ENCODE measurements at places on chromosomes 13 and 19.

GRCh38 chr19:4730740-4731171 lies 7.1 kb upstream of the DPP9 start:
- DNase-seq: peak; percentile 36

DNA sequence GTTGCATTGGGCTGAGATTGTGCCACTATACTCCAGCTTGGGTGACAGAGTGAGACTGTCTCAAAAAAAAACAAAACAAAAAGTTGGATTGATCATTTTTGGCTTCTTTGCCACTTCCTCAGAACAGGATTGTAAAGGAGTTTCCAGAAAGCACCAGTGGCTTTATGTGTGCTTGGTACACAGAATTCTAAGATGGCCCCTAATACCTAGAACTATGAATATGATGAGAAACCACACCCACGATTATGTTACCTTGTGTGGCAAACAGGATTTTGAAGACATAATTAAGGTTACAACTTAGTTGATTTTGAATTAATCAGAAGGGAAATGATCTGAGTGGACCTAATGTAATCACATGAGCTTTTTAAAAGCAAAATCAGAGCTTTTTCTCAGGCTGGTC lies 26.5 kb downstream of the CEACAM1 start:
- no peak for DNase-seq

DNA sequence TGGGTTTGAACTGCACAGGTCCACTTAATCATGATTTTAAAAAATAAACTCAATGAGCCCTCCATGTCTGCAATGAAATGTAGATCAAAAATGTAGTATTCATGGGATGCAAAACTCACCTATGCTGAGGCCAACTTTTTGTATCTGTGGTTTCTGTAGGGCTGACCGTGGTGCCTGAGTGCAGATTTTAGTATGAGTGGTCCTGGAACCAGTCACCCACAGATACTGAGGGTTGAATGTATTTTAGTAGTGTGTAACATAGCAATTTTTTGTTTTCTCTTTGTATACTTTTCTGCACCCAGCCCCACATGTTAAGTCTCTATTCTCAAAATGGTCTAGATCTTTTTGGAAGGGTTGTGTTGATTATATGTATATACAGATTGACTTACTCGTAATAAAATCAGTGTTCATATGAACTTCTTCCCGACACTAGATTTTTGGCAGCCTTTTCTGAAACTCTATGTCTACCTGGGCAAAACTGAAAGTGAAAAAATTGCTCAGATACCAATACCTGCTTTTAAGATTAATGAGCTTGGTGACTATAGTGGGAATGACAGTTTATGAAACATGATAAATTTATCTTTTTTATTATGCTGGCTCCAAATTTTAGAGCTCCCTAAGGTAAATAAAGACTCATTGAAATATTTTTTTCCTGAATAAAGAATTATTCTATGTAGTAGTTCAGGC lies 51.6 kb downstream of the DNAJC15 start:
- no peak for DNase-seq

- peak; percentile 66 for DNase-seq
These were observed at the start of gene GJA3 for GRCh38 chr13:20160306-20161274. Gene GJA3, minus strand, starts transcription at chr13:20161052. Its CDS starts 17,764 bp downstream, at chr13:20143288.

DNA sequence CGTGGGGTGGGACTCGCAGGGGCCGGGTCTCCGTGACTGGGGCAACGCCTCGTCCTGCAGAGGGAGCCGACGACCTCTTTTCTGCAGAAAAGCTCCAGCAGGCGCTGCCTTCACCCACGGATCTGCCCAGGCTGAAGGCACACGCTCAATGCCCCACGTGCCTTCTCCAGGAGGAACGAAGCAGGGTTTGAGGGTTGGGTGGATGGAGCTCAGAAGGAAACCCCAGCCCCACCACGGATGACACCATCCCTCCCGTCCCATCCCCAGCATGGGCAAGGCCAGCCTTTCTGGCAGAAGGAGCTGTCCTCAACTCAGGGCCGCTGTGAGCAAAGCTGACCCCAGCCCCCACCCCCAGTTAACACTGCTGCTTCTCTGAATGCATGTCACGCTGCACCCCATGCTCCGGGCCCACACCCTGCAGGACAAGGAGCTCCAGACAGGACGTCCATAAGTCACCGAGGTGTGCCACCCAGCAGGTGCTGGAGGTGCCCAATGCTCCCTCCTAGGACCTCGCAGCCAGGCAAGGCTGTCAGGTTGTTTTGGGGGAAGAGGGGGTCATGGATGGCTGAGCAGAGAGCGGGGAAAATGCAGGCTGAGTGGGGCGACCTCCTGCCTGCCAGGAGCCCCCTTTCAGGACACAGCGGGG lies 7.4 kb downstream of the C19orf25 start:
- DNase-seq: no peak

DNA sequence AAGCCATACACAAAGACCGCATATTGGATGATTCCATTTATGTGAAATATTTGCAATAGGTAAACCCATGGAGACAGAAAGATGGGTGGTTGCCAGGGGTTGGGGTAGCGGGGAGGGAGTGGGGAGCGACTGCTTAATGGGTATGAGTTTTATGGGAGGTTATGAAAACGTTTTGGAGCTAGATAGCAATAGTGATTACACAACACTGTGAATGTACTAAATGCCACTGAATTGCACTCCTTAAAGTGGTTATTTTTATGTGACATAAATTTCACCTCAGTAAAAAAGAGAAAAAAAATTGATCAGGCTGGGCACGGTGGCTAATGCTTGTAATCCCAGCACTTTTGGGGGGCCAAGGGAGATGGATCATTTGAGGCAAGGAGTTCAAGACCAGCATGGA lies 36.6 kb downstream of the GRIK5 start:
- DNase-seq: no peak

- DNase-seq: no peak
These were observed 215.5 kb downstream of the NHLRC3 start for GRCh38 chr13:39253774-39254173.

DNA sequence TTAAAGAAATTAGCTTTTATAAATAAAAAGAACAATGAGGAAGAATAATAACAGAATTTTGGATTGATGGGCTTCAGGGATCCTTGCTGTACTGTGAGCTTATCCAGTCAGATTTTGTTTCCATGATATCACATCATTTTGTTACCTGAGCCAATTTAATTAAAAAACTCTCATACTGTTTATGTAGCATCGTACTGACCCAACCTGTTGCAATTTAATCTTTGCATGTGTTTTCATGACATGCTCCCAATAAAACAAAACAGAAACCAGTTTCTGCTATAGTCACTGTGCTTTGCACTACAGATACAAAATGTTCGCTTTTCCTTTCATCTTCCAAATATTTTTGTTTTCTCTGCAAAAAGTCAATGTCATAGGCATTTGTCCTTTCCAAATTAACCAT lies 109.7 kb upstream of the RNF113B start:
- DNase-seq: no peak

DNA sequence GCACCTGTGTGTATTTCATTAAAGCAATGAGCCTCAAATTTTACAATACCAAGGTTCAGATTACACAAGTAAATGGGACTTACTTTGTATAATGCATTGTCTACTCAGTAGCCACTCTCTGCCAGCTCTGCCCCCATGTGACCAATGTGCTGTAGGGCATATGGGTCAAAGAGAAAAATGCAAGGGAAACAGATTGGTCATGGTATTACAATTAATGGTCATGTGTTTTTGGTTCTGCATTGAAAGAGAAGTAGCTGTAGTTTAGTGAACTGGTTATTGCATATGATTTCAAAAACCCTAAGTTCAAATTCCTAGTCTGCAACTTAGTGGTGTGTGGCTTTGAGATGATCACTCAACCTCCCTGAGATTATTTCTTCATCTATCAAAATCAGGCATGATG lies 545.4 kb downstream of the SUCLA2 start:
- DNase-seq: peak; percentile 6

- DNase-seq: no peak
These were observed 41.8 kb upstream of the CD177 start for GRCh38 chr19:43311706-43312105.

GRCh38 chr19:49117677-49118564 lies 1.0 kb downstream of the C19orf73 start:
- DNase-seq: no peak

DNA sequence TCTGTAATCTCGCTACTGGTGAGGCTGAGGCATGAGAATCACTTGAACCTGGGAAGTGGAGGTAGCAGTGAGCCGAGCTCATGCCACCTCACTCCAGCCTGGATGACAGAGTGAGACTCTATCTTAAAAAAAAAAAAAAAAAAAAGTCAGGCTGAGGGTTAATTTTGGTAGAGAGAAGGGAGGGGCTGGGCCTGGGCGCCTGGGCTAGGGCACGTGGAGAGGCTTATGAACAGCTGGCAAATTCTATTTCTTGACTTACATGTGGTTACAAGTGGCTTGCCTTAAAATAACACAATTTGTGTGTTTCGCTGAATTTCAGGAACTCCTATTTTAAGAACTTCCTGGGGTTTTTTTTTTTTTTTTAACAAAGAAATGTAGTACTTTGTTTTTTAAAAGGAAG lies 47.6 kb upstream of the MAP3K10 start:
- peak; percentile 6 for DNase-seq

DNA sequence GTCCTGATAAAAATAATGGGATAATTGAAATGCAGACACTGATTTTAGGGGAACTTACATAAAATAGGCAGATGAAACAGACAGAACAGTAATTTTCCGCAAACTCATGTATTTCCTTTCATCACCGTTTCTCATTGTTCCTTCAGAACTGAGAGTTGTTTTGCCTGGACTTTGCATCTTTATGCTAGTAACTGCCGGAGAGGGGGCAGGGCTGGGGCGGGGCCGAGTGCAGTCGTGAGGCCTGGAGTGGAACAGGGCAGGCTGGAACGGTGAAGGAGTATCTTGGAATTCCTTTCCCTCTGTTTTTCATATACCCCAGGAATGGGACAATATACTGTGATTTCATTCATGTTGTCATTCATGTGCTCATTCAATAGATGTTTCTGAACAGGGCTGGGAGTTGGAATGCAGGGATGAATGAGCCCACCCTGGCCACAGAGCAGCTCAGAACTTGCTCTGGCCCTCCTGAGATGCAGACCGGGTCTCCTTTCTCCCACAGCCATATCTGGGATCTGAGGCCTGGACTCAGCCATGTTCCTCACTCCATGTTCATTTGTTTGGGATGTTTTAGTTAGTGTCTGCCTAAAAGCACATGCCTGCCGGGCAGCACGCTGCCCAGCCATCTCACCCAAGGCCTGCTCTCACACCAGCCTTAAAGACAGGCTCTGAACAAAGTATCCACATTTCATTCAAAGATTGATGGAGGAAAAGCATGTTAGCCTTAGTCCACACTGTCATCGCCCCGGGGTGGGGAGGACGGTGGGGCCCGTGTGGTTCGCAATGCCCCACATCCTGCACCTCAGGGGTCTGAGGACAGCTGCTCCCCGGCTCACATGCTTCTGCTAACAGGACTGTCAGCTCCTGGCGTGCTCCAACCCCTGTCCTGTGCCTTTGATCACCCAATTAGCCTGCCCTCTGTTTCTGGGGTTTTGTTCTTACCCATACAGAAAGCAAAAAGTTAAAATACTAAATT lies 92.9 kb downstream of the SOX1 start:
- no peak for DNase-seq

- DNase-seq: no peak
These were observed 61.9 kb downstream of the WASF3 start for GRCh38 chr13:26619358-26619757.

DNA sequence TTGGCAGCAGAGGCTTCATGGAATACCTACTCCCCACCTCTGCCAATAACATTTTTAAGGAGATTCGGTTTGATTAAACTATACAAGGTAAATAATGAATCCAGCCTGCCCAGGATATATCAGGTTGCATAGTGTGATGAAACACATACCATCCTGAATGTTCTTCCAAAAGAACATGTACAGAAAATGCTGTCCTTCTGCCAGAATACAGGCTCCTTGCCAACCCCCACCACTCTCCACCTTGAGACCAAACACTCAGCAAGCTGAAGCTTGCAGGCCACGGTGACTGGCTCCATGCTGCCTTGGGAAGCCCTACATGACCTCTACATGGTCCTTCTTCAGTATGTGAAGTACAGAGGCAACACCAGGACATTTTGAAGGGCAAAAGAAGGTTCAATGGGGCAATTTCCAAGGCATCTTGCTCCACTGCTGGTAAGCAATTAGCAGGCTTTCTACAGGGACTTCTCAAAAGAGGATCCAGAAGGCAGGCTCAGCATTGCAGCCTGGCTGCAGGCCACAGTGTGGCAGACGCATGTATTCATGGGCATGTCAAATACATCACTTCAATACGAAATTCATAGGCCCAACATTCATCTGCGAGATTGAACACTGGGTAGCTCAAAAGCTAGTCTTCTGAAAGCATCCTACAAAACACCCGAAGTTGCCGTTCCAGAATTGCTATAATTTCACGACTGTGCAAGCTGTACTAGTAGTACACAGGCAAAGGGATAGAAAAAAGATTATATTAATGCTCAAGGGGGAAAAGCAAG lies 62.4 kb upstream of the SERP2 start:
- DNase-seq: no peak

DNA sequence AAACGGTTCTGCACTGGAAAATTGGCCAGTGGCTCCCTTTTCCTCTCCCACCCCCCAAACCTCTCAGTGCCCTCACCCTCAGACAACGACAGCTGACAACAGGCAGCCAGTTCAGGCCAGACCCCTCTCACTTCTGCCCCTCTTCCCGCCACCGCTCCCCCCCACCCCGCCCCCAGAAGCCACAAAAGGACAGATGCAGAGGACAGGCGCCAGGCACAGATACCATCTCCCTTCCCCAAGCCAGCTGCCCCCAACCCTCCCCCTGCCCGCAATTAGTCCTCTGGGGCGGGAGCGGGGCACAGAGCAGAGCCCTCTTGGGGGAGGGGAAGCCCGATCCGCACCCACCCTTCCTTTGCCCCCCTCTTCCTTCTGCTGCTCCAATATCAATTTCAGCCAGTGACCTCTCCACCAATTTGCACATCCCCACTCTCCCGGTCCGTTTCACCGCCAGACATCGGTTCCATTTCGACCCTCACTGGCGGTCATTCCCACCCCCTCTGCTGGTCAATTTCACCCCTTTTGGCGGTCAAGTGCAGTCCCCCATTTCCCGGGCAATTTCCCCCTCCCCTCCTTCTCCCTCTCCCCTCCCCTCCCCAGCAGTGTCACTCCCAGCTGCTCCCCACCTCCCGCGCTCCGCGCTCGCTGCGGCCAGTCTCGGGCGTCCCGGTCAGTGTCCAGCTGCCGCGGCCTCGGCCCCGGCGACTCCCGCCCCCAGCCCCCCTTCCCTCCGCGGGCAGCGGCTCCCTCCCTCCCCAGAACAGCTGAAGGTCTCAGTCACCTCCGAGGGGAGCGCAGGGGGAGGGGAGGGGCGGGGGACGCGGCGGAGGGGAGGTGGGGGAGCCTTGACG lies at the start of gene SHD:
Gene SHD (plus strand): TSS at position 848 of the 848 bp plus-strand sequence. CDS start 798 bp downstream, outside the sequence.
- peak; percentile 24 for DNase-seq

DNA sequence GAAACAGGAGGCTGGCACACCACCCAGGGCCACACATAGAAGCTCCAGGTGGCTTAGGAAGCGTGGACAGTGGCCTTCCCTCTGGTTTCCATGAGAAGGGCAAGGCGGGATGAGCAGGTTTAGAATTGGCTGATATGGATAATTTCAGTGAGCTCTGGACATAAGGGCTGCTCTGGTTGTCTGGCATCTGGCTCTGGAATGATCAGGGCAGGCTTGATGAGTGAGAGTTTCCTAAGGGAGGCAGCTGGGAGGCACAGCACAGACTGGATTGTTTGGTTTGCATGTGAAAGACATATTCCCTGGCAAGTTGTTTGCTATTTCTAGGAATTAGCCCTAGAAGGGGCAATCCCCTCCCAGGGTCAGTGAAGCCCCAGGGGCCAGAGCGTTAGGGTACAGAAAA lies 129.5 kb downstream of the ATP8A2 start:
- no peak for DNase-seq
